ENCODE measurements at places on chromosomes 13 and 19. TPM values are rescaled to one million over a fixed set of nuclear protein-coding genes. Genes with fewer than 3 reads are reported as not detected.

Gene ZNF571
- total RNA-seq: 3.4 TPM

Gene NOTCH3
- total RNA-seq: 0.16 TPM

Gene NBEA
- 0.60 TPM for total RNA-seq

Gene ZNF66
- 8.9 TPM for total RNA-seq

Gene LPAR2
- 28.2 TPM for total RNA-seq

Gene OR4F17
- total RNA-seq: not detected

Gene POU4F1
- 0.20 TPM for total RNA-seq

Gene CNN1
- not detected for total RNA-seq

Gene CCDC169
- not detected for total RNA-seq

Gene TTC9B
- total RNA-seq: not detected

Gene KLK10
- not detected for total RNA-seq

Gene CEACAM5
- total RNA-seq: not detected

Gene VRK3
- total RNA-seq: 37.4 TPM

Gene PVR
- 7.4 TPM for total RNA-seq

Gene ZNF541
- 0.41 TPM for total RNA-seq

Gene CERS1
- total RNA-seq: 0.36 TPM
